ENCODE measurements at places on chromosomes 7 and 10. TPM values are rescaled to one million over a fixed set of nuclear protein-coding genes. Genes with fewer than 3 reads are reported as not detected.
A peak's percentile ranks its signal among the peaks of the same experiment; 100 is the strongest.

DNA sequence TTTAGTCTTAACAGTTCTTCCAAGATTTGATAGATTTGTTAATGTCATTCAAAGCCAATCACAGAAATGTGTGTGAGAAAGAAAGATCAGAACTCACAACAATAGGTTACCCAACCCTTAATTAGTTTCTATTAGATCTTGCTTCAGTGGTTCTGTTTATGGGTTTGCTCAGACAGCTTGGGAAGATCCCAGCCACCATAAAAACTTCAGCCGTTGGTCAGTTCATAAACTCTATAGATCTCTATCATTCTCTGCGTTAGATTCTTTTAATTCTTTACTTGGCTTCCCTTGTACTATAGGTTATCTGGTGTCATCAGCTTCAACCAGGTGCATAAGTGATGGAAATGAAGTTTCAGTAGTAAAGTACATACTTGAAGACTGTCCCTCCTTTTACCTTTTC is 54.4 kb downstream of the ZNF277 start:
- H3K27ac ChIP-seq: no peak overlapping the region
- H3K36me3 ChIP-seq: no peaks in the 10 kb centered on the region
- no peaks in the 10 kb centered on the region for H3K27me3 ChIP-seq
- H3K4me3 ChIP-seq: no peak overlapping the region

- no peak overlapping the region for H3K4me3 ChIP-seq
- H3K27me3 ChIP-seq: no peaks in the 10 kb centered on the region
- H3K4me1 ChIP-seq: peaks cover 9% of the 10 kb centered on the region
- H3K36me3 ChIP-seq: no peaks in the 10 kb centered on the region
Measured at GRCh38 chr7:152527610-152528032, 91.8 kb upstream of the KMT2C start.

- peaks cover 18% of the 10 kb centered on the region for H3K27me3 ChIP-seq
- no peak for DNase-seq
- no peaks in the 10 kb centered on the region for H3K36me3 ChIP-seq
Measured at GRCh38 chr10:4434516-4435071, 391.4 kb upstream of the AKR1E2 start.

DNA sequence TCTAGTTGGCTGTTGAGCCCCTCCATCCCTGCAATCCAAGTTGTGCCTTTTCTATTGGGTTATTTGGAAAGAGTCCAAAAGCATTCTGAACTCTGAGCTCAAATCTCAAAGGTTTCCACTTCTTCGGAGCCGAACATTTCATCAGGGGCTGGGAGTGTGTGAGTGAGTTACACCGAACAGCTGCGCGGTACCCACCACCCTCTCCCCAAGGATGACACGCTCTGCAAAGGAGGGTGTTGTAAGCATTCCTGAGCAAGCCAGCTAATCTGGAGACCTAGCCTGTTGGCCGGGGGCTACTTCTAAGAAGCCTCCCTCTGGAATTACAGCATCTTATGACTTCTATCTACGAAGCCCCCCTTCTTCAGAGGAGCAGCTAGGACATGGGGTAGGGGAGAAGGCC is 270.5 kb downstream of the CREB5 start:
- H3K36me3 ChIP-seq: no peaks in the 10 kb centered on the region
- no peak overlapping the region for H3K27ac ChIP-seq
- H3K4me1 ChIP-seq: peaks cover 10% of the 10 kb centered on the region
- DNase-seq: no peak
- H3K4me3 ChIP-seq: no peak overlapping the region

- peaks cover 7% of the 10 kb centered on the region for H3K4me1 ChIP-seq
- no peaks in the 10 kb centered on the region for H3K27me3 ChIP-seq
- peak; percentile 47 for DNase-seq
- H3K36me3 ChIP-seq: no peaks in the 10 kb centered on the region
Measured at GRCh38 chr7:137001041-137001440, 132.6 kb downstream of the CHRM2 start.

DNA sequence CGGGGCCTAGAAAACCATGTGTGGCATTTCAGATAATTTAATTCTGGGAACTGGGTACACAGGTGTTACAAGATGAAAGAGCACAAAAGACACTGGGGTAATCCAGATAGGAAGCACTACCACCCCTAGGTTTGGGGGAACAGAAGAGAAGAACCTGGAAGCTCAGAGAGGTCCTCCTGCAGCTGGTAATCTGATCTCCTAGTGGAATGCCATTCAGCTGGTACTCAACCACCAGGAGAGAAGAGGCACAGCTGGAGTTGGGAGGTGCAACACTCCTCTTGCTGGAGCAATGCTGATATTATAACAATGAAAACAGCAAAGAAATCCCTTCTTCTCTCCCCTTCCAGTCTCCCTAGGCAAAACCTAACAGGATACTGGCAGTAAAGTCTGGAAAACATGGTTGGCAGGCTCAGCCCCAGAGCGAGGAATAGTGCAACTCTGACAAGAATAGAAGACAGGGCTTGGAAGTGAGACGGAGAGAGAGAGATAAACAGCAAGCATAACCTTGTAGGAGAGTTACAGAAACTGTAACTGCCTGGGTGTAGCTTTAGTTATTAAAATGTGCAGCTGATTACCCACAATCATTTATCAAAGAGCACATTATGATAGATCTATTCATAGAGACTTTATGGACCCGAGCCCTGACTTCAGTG is 35.0 kb downstream of the NRF1 start:
- no peak overlapping the region for H3K27ac ChIP-seq
- H3K27me3 ChIP-seq: no peaks in the 10 kb centered on the region
- peak; percentile 22 for DNase-seq
- H3K4me3 ChIP-seq: no peak overlapping the region
- H3K4me1 ChIP-seq: peaks cover 34% of the 10 kb centered on the region

DNA sequence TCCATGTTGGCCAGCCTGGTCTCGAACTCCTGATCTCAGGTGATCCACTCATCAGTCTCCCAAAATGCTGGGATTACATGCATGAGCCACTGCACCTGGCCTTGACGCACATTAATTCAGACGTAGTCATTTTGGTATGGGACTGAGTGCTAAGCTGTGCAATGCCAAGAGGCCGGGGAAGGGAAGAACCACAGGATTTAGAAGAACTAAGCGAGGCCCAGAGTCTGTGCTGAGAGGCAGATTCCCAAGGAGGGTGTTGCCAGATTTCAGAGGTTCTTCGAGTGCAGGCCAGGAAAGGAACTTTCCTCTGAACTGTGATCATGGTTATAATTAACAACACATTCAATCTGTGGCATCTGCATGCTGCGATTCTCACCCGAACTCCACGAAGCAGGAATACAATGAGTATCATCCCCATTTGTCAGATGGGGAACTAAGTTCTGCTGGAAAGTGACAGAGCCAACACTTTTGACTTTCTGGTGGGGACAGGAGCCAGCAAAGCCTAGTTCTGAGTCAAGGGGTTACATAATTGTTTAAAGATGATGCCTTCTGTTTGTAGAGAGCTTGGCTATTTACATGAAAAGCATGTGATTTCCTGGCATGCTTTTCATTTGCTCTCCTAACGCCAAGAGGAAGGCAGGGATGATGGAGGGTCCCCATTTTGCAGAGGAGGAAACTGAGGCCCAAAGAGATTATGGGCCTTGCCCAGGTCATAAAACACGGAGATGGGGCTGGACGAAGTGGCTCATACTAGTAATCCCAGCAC is 6.2 kb upstream of the ZAN start:
- H3K4me3 ChIP-seq: no peak overlapping the region
- no peaks in the 10 kb centered on the region for H3K4me1 ChIP-seq
- no peak for DNase-seq
- no peak overlapping the region for H3K27ac ChIP-seq

- H3K27ac ChIP-seq: no peak overlapping the region
- no peaks in the 10 kb centered on the region for H3K36me3 ChIP-seq
- peak; percentile 7 for DNase-seq
- H3K4me1 ChIP-seq: no peaks in the 10 kb centered on the region
- H3K4me3 ChIP-seq: no peak overlapping the region
- H3K27me3 ChIP-seq: no peaks in the 10 kb centered on the region
Measured at GRCh38 chr10:82969405-82969804, 1094.4 kb downstream of the NRG3 start.

Gene ZNF438
- total RNA-seq: 2.6 TPM

Gene DKK1
- total RNA-seq: 0.28 TPM

Gene CUZD1
- 1.6 TPM for total RNA-seq

Gene LRRD1
- not detected for total RNA-seq

Gene EFCAB10
- total RNA-seq: not detected

Gene ELN
- total RNA-seq: 65.9 TPM

Gene PLEKHS1
- total RNA-seq: 0.09 TPM

Data from A673 (cell line).